ENCODE measurements at places on chromosomes 1 and 21.
A peak's percentile ranks its signal among the peaks of the same experiment; 100 is the strongest.

DNA sequence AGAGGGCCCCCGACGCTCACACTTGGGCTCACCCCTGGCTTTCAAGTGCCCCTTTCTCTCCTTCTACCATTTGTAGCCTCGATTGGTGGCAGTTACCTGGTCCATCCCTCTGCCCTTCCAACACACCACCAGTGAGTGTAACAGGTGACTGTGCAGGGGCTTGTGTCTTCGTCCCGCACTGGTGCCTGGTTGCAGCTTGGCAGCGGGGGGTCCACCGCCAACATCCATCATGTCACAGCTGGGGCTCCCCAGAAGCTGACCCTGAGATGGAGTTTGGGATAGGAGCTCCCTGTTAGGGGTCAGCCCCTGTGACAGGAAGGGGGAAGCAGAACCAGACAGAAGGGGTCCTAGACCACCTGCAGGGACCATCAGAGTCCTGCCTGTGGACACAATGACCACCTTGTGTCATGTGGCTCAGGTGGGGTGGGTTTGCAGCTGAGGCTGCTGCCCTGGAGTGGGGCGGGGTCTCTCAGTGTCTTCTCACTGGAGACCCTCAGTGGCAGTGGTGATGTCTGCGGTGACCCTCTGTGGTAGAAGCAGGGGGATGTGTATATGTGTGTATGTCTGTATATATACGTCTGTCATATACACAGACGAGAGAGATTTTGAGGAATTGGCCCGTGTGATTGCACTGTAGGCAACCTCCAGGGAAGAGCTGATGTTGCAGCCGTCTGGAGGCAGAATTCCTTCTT lies 3.6 kb upstream of the CALML6 start:
- no peak for DNase-seq

DNA sequence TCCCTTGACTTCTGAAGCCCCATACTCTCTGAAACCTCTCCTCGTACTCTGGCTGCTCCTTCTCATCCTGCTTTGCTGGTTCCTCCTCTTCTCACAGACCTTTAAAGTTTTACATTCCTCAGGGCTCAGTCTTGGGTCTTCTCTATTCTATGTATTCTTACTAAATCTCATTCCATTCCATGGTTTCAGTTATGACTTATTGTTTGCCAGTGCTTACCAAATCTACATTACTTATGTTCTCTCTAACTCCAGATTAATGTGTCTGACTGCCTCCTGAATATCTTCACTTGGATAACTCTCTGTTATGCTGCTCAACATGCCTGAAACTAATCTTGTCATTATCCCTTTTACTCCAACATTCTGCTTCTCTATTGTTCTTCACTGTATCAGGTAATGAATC lies 5.4 kb upstream of the SLC35D1 start:
- no peak for DNase-seq

- no peak for DNase-seq
Observed at GRCh38 chr1:203648276-203648675, 21.6 kb downstream of the ATP2B4 start.

GRCh38 chr1:201928266-201928665 lies 18.1 kb downstream of the LMOD1 start:
- no peak for DNase-seq

DNA sequence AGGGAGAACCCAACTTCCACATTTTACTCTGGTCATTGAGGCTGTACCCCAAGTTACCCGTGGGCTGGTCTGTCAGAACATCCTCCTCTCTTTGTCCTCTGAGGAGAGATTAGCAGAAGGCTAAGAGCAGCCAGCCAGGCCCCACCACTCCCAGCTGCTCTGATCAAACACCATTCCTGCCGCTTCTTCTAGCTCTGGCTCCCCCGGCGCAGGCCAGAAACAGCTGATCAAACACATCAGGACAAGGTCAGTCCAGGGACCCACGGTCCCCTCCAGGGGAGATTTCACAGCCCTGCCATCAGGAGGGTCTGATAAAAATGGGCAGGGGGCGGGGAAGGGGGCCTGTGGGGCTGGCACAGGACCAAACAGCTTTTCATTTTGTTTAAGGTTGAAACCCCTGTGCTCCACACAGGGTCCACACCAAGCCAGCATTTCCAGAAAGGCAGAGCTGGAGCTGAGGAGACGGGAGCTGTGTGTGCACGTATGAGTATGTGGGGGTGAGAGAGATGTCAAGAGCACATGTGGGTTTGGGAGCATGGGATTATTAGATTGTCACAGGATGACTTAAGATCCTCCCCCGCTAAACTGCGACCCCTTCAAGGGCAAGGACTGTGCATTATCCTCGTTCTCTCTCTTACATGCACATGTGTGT lies 29.9 kb upstream of the EPHA8 start:
- no peak for DNase-seq

DNA sequence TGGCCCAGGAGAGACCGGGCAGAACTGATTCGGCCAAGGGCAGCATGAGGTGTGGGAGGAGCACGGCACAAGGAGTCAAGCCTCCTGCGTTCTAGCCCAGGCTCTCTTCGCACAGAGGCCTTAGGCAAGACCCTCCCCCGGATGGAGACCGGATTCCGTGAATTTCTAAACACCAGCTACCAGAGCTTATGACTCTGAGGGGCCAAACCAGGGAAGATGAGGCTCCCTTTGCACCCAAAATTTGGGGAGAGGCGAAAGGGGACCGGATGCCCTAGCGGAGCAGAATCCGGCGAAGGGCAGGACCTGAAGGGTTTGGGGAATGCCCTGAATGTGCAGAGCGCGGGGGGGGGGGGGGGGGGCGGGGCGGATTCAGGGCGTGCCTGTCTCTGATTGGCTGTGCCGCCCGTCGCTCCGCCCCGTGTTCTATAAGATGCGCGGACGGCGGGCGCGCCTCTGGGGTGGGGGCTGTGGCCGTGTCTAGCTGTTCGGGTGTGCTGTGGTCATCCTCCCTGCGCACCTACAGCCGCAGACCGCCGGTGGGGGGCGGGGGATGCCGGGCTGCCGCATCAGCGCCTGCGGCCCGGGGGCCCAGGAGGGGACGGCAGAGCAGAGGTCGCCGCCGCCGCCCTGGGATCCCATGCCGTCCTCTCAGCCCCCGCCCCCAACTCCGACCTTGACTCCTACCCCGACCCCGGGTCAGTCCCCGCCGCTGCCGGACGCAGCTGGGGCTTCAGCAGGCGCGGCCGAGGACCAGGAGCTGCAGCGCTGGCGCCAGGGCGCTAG lies at the start of gene TRNP1:
Gene TRNP1 (plus strand): TSS at position 456 of the 783 bp plus-strand sequence. CDS start 95 bp downstream, at position 551.
- peak; percentile 47 for DNase-seq

GRCh38 chr1:112889052-112889768 lies 66.8 kb downstream of the SLC16A1 start:
- DNase-seq = no peak
